ENCODE measurements at places on chromosomes 6 and 20. TPM values are rescaled to one million over a fixed set of nuclear protein-coding genes. Genes with fewer than 3 reads are reported as not detected.
A peak's percentile ranks its signal among the peaks of the same experiment; 100 is the strongest.

- no peak for DNase-seq
Measured at GRCh38 chr6:89970609-89971337, 76.5 kb downstream of the GJA10 start.

GRCh38 chr6:148404456-148405054 lies 61.9 kb downstream of the SASH1 start:
- no peak for DNase-seq

GRCh38 chr20:59632541-59633113 lies 28.3 kb downstream of the PHACTR3 start:
- peak; percentile 22 for DNase-seq

GRCh38 chr6:130148181-130148580 lies 74.6 kb downstream of the SAMD3 start:
- no peak for DNase-seq

- DNase-seq: no peak
Measured at GRCh38 chr6:125169522-125169921, 15.9 kb downstream of the TPD52L1 start.

GRCh38 chr6:153980171-153980570 lies 58.9 kb upstream of the OPRM1 start:
- DNase-seq: no peak

- DNase-seq: no peak
Measured at GRCh38 chr6:160737934-160738333, 35.9 kb downstream of the PLG start.

Gene NKAPL
- 2.7 TPM for total RNA-seq

Gene LY6G6C
- not detected for total RNA-seq
